ENCODE measurements at places on chromosomes 11 and 22. TPM values are rescaled to one million over a fixed set of nuclear protein-coding genes. Genes with fewer than 3 reads are reported as not detected.

GPR83 gene
- under 0.01 TPM for total RNA-seq

KIAA1671 gene
- 5.9 TPM for total RNA-seq

PHETA2 gene
- total RNA-seq: 10.7 TPM

KCTD21 gene
- total RNA-seq: 9.2 TPM

SEPTIN3 gene
- total RNA-seq: not detected

GANAB gene
- total RNA-seq: 191 TPM
